ENCODE measurements at places on chromosomes 3 and 15.

DNA sequence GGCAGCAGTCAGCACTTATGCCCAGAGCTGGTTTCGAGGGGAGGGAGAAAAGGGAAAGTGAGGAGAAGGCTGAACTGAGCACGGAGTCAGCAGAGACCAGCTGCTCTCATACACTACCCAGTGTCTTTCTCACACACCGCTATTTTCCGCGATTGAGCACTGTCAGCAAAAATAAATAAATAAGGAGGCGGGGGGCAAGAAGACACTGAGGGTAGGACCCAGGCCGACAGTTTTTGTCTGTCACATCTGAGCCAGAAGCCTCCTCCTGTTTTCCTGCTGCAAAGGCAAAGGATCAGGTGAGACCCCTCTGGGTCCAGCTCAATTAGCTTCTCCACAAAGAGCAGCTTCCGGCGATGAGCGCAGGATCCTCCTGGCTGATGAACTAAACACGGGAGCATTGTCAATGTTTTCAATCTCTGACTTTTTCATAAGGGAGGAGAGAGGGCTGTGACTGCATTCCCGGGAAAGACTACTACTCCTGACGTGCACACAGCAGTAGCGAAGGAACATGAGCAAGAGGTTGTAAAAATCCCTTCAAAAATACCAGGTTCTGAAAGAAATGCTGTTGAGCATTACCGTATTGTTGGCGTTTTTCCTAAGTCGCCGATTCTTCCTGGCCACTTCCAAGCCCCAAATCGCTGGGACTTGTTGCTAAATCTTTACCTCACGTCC lies 1.3 kb downstream of the FRMD5 start:
- peak; percentile 49 for DNase-seq

DNA sequence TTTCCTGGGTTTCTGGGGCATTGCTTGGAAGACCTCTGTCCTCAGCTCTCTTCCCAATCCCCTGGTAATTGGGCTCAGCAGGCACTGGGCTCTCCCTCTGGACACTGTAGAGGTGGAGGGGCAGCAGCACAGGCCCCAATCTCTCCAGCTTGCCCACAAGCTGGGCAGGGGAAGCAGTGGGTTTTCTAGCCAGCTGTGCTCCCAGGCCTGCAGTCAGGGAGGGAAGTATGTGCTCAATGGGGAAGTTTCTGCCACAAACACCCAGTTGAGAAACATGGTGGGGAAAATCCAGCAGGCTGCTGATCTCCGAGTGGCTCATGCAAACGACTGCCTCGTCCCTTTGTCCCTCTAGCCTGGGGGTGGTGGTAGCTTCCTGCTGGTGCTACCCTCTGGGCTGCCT lies 12.8 kb upstream of the RFT1 start:
- DNase-seq, result no peak

DNA sequence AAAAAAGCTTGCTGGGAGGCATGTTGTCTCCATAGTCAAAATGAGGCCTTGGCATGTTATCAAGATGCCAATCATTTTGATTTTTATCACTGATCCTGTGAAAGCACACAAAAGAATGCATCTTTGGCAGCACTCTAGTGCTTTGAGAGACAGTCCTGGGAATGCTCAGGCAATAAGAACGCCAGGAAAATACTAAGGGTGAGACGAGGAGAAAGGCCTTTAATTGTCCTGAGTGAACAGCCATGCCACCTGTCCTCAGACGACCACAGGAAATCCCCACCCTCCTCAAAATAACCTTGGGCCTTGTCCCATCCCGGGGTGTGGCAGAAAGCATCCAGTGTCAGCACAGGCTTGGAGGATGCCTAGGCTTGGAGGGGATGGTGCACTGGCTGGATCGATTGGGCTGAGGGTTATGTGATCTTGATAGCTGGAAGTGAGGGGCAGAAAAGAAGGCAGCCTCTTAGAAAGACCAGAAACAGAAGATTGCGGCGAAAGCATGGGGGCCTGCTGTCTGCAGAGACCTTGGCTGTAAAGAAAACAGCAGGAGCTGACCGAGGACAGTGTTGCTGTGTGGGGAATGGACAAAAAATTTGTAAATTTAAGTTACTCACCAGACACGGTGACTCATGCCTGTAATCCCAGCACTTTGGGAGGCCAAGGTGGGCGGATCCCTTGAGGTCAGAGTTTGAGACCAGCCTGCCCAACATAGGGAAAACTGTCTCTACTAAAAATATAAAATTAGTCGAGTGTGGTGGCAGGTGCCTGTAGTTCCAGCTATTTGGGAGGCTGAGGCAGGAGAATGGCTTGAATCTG lies 7.3 kb downstream of the TMEM158 start:
- no peak for DNase-seq

DNA sequence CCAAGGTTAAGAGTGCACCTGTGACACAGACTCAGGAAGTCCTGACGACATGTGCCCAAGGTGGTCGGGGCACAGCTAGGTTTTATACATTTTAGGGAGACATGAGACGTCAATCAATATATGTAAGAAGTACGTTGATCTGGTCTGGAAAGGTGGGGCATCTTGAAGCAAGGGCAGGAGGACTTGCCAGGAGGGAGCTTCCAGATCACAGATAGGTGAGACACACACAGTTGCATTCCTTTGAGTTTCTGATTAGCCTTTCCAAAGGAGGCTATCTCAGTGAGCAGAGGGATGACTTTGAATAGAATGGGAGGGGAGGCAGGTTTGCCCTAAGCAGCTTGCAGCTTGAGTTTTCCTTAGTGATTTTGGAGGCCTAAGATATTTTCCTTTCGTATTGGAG lies 257.4 kb downstream of the CGGBP1 start:
- DNase-seq, result no peak

DNA sequence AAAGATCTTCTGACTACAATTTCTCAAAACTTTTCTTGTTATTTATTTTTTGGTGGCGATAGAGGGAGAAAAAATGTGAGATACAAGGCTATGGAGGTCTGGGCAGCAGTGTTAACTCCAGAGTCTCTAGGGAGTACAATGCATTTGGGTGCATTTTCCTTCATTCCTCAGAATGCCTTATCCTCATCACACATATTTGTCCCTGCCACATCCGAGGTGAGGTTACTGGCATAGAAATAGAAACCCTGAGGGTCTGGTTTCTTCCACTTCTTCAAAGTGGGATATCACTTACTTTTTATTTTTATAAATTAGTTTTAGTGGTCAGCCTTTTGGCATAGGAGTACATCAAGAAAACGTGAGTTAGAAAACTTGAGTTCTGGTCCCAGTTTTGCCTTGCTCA lies 150.4 kb downstream of the TIGIT start:
- DNase-seq, result no peak

DNA sequence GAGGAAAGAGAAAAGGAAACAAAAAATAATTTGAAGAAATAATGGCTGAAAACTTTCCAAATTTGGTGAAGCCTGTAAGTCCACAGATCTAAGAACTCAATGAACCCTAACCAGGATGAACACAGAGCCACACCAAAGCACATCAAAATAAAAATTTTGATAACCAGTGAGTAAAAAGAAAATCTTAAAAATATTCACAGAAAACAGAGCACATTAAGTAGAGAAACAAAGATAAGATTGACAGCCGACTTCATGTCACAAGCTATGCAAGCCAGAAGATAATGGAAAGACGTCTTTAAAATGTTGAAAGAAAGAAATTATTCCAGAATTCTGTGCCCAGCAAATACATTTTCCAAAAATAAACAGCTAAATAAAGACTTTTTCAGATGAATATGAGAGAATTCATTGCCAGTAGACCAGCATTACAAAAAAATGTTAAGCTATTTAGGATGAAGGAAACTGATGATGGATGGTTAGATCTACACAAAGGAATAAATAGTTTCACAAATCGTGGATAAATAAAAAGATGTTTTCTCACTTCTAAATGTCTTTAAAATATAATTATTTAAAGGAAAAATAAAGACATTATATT lies 140.2 kb upstream of the SKOR1 start:
- DNase-seq, result no peak

DNA sequence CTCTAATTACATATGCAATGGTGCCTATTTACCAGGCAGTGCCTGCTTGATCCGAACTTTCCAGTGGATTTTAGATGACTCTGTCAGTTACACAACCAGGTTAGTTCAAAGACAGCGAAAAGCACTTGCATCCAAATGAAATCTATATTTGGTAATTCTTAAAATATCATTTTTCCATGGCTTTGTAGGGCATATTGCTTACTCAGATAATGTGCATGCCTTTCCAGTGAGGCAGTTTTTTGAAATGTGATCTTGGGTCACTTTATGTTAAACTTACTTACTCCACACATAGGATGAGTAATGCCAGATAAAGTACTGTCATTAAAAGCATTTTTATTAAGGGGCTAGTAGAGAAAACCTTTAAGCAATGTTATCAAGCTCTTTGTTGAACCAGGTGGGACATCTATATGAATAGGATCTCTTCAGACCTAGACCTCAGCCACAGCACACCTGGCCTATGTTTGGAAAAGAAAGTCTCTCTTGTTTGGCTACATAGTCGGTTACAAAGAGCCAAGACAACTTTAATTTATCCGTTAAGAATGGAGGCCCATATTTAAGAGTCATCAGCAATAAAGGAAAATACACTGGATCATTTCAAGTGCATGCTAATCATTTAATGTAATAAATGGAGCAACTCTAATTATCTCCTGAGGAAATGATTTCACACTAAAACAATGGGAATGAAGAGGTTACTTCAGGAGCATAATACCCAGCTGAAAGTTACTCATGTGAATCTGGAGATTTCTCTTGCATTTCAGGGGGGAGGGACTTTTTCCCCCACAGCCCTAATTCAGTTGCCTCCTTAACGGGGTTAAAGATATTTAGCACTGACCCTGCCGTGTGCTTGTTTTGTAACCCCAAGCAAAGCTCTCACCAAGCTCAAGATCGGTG lies 56.3 kb upstream of the TMCO5A start:
- no peak for DNase-seq

DNA sequence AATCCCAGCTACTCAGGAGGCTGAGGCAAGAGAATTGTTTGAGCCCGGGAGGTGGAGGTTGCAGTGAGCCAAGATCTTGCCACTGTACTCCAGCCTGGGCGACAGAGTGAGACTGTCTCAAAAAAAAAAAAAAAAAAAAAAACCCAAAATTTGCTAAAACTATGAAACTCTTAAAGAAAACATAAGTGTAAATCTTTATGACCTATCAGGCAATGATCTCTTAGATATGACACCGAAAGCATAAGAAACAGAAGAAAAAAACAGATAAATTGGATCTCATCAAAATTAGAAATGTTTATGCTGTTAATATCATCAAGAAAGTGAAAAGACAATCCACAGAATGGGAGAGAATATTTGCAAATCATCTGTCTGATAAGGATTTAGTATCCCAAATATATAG lies 15.3 kb downstream of the GRAMD2A start:
- DNase-seq, result no peak

DNA sequence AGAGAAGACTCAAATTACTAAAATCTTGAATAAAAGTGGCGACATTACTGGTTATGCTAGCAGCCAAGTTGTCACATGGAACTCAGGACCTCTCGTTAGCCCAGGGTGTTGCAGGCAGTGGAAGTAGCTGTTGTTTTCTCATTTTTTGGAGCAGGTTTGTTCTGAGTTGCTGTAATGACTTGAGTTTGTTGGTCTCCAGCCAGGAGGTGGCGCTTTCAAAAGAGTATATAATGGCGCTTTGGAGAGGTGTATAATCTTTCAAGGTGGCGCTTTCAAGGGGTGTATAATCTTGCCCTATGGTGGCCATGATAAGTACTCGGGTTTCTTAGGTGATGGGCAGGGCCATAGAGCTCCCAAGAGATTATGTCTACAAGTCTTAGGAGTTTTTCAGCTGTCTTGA lies 632.7 kb downstream of the NTRK3 start:
- no peak for DNase-seq

DNA sequence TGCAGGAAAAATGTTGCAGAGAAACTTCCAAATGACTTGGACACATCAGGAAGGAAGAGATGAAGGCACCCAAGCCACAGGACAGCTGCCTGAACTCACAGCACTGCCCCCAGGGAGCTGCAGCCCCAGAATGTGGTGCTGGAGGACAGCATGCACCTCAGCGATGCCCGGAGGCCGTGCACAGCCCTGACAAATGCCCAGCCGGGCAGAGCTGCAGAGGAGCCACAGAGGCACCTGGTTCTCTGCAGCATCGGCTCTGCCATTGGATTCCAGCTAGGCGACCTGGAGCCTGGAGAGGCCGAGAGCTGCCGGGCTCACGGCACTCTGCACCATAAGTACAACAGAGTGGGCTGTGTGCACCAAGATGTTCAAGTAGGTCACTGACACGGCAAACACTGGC lies 97.5 kb downstream of the OCA2 start:
- no peak for DNase-seq

GRCh38 chr3:140091143-140091542 lies 156.2 kb downstream of the CLSTN2 start:
- DNase-seq, result no peak

- peak; percentile 40 for DNase-seq
These were observed 605 bp downstream of the DCUN1D1 start for GRCh38 chr3:182979674-182980191.

- peak; percentile 63 for DNase-seq
These were observed 1.1 kb downstream of the TM6SF1 start for GRCh38 chr15:83108266-83109219.

- DNase-seq, result no peak
These were observed 33.9 kb upstream of the RNU6-1 start for GRCh38 chr15:67873777-67874176.

DNA sequence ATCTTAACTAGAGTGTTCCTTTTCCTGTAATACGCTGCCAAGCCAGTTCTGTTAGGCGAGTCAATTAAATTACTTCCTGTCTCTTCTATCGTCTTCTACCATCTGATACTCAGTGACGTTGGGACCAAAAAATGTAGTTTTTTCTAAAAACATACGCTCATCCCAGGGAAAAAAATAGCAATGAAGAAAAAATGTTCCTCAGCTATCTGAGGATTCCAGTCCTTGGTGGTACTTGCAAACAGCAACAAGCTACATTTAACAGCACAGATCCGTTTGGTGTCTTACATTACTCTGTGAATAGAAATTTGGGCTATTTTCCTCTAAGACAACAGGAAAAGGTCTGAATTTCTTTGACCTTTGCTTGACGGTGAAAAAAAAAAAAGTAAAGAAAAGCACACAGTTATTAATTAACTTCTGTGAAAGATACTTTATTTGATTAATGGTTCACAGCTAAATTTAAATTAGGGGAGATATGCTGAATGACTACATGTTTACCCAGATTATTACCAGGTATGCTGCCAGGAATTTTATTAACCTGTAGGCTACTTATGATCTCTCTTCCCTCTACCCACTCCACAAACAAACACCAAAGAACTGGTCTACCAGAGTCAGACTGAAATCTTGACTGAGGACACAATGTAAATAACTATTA lies 254.4 kb upstream of the ZPLD1 start:
- no peak for DNase-seq

DNA sequence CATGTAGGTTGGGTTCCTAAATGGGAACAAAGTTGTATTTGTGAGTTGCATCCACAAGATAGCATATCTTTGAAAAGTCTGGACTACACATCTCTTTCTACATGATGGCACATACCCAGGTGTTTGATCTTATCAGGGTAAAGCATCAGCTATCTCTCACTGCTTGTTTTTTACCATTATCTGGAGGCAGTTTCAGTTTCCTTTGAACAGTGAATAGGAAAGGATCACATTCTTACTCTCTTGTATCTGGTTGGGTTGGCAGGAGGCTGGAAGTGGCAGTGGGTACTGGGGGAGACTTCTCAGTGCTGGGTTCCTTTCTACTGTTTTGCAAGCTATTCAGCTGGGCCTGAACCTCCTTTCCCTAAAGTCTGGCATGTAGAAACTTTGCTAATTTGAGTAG lies 4.1 kb downstream of the CEMIP start:
- DNase-seq, result no peak
